ENCODE measurements at places on chromosomes 7 and 10.

DNA sequence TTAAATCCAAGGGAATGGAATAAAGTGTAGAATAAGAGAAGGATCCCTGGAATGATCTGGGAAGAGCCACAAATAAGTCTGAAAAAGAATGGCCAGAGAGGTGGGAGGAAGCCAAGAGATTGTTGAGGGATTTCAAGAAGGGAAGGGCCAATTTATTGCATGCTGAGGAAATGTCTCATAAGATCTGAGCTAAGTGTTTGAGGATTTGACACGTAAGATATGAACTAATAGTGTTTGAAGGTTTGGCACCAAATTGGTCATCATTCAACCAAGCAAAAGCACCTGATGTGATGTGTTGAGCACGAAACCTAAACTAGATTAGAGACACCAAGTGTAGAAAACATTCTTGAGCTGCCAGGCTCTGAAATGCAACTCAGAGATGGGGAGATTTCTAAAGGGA is 97.9 kb downstream of the TSPAN12 start:
- no peak for DNase-seq

- DNase-seq, result no peak
These were observed 95.7 kb upstream of the PALS2 start for GRCh38 chr7:24477398-24478136.

DNA sequence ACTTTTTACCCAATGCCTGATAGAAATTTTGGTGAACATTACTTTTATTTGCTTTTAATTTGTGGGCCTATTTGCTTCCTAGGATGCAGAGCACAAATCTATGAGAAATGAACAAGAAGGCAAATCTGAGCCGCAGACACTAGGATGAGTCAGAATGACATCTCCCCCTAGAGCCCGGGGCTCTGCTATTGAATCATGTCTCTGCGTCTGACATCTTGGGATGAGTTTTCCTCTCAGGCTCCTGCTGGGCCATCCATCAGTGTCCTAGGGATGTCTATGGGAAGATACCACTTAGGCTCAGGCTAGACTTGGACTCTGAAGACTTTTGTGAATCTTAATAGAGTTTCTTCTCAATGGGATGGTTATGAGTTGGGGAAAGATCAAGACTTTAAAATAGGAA is 157.3 kb upstream of the MTPN start:
- DNase-seq, result no peak

DNA sequence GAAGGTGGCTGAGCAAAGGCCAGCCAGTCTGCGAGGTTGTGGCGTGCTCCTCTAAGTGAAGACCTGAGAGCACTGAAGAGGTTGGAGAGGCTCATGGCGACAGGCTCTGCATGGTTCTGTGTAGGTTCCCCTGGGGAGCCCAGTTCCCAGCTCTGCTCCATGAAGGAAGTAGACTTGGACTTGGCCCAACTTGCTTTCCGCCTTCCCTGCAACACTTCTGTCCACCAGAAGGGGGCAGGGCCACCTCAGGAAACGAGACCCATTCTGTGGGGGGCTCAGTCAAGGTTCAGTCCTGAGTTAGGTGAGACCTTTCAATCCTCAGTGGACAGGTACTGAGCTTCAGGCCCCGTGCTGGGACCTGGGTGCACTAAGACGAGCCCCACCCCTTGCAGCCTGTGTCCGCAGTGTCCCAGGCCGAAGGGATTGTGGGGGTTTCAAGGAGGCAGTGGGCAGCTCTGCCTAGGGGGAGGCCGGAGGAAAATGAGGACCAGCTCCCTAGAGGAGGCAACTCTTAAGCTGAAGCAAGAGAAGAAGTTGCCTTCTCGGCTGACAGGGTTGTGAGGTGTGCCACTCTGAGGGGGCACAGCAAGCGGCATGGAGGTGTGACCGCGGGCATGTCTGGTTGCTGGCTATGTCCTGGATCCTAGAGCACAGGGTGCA is 15.0 kb upstream of the PCBD1 start:
- peak; percentile 22 for DNase-seq

DNA sequence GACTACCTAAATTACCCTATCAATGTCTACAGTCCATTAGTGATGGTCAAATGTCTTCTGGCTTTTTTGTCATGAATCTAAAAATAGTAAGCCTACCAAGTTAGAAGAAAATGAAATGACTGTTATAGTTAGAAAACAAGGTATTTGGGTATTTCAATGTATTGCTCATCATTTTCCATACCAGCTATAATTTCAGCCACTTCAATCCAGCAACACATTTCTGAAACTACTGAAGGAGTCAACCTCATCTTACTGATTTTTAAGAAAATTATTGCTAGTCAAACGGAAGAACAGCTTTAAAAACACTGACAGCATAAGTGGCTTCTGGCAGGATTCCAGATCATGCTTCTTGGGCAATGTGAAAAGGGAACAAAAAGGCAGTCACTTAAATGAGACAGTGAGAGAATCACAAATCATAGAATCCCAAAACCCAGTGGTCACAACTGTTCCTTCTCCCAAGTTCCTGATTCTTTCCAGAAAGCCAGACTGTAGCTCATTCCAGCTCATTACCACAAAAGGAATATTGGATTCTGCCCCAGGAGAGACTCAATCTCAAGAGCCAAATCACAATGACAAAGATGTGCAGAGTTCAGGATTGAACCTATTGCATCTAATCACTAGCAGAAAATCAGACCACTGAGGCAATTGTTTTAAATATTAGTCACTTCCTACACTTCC is 61.2 kb upstream of the LRRN3 start:
- peak; percentile 12 for DNase-seq

DNA sequence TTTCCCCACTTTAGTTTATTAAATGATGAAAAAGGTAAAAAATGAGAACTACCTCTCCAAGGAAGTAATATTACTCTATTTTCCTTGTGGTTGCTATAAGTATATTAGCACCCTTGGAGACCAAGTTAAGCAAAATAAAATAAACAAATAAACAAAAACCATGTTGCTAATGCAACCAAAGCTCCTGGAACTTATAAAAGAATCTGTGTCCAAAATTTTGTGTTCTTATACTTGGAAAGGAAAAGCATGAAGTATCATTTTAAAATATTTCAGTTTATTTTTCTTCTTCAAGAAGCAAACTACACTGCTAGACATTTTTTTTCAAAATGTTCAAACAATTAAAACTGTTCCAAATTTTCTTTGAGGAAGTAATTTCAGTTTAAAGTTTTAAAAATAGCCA is 441.9 kb upstream of the LRRTM3 start:
- DNase-seq, result no peak

DNA sequence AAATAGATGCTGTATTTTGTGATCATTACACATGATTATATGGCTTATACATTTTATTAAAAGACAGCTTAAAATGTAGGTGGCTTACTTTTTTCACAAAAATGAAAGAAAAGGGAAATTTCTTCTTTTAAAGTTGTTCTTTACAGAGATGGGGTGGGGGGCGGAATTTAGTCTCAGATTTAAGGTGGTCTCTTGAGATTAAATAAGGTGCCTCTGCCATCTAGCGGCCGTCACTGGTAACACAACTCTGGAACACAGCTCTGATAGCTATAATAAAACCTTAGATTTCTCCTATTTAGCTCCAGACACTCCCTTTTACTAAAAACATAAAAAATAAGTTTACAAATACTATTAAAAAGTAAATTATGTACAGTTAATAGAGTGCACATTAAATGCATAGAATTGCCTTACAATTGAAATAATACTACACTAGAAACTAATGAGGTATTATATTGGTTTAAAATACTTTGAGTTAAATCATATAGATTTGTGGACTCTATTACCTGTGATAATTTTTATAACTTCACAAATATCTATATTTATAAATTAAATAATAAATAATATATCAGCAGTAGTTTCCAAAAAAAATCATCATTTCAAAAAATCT is 210.9 kb downstream of the DGKB start:
- peak; percentile 42 for DNase-seq

- no peak for DNase-seq
These were observed 182.4 kb downstream of the SEM1 start for GRCh38 chr7:96527133-96527827.

DNA sequence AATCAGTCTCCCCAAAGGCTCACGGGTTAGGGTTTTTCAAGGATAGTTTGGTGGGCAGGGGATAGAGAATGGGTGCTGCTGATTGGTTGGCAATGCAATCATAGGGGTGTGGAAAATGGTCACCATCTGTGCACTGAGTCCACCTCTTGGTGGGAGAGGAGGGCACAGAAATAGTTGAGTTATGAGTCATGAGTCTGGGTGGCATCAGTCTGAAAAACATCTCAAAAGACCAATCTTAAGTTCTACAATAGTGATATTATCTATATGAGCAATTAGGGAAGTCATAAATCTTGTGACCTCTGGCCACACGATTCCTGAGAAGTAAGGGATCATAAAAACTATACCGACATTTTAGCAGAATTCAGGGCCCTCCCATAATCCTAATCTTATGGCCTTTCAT is 62.7 kb downstream of the LGI1 start:
- no peak for DNase-seq

DNA sequence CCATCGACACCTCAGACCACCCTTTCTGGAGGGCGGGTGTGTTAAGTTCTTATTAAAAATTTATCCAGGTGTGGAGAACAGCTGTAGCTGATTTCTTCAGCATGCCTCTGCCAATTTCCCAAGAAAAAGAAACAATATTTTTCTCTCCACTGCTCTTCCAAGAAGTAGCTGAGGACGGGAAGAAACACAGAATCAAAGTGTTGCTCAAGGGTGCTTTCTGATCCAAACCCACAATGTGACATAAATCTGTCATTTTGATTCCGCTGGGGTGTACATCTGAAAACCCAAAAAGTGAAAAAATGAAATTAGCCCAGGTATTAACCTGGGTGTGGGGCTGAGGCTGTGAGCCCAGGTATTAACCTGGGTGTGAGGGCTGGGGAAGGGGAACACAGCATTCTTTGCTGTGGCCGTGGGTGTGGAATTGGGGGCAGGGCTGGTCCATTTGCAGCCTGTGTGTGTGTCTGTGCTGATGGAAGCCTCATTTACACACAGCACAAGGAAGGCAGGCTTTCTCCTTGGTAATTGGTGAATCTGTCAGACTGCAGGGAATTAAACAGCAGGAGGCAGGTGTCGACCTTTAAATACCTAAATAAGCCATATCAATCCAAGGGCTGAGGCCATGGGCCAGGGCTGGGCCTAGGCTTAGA is 48.4 kb upstream of the CCDC3 start:
- no peak for DNase-seq

GRCh38 chr7:44384586-44385433 is 59.4 kb upstream of the CAMK2B start:
- DNase-seq, result no peak

- DNase-seq, result no peak
These were observed 1.2 kb upstream of the AMPH start for GRCh38 chr7:38632411-38632810.

DNA sequence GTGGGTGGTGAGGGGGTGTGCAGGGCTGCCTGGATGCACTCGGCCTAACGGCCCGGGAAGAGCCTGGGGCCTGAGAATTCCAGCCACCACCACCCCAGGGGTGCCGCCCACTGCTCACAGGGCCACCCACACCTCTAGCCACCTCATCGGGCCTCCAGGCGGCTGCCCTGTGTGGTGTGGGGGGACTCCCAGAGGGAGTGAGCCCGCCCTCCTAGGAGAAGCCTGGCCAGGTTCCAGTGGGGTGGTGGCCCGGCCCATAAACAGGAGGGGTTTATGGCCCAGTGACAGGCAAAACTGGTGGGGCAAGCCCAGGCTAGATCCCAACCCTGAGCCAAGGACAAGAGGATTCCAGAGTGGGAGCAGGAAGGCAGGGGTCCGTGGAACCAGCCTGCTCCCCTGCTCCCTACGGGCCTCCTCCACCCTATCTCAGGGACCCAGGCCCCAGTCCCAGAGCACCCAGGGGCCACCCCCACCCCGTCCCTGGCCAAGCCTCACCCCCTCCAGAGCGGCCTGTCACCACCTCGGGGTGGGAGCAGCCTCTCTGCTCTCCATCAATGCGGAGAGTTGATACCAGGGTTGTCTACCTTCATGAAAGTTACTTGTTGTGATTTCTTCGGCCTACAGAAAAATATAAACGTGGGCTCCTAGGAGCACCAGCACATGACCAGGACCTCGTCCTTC is 20.2 kb upstream of the PDGFA start:
- DNase-seq, result no peak

GRCh38 chr10:46248651-46249146 is 38.1 kb upstream of the ANTXRL start:
- DNase-seq, result no peak

- DNase-seq, result no peak
These were observed 44.9 kb downstream of the SPDYE5 start for GRCh38 chr7:75536940-75537538.

DNA sequence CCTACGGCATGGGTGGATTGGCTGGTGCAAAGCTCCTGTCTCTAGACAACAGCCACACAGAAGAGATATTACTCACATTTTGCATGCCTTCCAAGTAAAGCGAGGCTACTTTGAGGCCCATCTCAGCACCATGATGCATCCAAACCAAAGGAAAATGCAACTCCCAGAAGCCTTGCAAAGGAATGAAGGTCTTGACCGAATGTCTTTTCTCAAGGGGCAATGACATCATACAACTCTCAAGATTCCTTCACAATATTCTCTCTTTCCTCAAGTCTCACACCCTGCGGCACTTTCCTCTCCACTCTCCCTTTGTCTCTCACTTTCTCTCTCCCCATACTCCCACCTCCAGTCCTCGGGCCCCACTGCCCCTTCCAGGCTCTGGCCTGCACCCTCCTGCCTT is 44.8 kb upstream of the CPXM2 start:
- no peak for DNase-seq

DNA sequence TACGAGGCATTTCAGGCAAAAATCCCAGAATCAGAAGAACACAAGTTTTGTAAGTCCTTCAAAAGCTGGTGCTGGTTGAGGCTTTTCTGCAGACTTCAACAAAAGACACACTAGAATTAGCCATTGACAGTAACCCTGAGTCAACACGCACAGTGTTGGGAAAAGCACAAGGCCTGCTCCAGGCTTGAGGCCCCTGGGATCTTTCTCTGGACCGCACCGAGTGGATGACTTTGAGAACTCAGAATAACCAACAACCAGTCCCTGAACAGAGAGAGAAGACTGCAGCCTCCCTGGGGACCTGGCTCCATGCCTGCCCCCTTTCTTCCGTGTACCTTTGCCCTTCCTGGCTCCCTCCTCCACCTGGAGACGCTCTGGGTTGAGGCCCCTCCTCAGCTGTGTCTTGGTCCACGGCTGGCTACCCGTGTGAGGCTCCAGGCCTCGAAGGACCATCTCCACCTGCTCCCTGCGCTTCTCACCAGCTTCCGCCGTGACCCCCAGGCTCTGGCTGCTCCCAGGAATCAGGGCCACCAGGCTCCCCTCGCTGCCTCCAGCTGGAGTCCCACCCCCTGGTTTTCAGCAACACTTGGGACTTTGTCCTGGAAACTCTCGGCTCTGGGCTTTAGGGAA is 28.4 kb downstream of the DIP2C start:
- DNase-seq, result no peak

Measured in CD4-positive, alpha-beta T cell treated with Interleukin-4 for 4 hours (primary cell).